T-helper 9 cell (primary cell): ENCODE measurements at places on chromosomes 6 and 20.

- no peak for DNase-seq
Observed at GRCh38 chr6:84618836-84619235, 145.6 kb downstream of the TBX18 start.

DNA sequence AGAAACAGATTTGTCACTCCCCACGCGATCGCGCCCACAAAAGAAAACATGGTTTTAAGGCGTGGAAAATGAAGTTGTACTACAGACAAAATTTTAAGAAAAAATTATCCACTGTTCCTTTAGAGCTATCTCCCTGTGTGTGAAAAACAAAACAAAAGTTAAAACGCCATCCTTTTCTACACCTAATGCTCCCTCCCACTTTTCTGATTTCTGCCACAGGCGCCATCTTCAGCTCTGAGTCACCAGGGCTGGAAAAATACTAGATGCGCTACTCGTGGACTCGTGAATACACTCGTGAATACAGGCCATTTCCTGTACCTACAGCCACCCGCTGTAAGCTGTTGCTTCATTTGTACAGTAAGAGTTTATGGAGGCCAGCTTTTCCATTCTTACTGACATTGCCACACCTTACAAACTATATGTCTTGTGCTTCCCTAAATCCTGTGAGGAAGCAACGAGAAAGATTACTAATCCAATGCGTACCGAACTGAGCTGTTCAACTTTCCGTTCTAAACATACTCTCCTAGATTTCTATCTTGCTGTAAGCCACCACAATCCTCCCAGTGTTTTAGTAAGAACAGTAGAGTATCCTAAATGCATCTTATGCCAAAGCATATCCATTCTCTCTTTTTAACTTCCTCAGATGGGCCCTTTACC, 773 bp upstream of the AHI1 start:
- DNase-seq, result peak; percentile 41

DNA sequence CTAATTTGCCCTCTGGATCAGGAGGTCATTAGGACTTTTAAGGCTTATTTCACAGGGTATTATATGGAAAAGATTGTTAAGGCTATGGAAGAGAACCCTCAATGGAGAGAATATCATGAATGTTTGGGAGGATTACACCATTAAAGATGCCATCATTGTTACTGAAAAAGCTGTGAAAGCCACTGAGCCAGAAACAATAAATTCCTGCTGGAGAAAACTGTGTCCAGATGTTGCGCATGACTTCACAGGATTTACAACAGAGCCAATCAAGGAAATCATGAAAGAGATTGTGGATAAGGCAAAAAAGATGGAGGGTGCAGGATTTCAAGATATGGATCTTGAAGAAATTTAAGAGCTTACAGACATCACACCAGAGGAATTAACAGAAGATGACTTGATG, 798.3 kb upstream of the SLC35B3 start:
- no peak for DNase-seq

DNA sequence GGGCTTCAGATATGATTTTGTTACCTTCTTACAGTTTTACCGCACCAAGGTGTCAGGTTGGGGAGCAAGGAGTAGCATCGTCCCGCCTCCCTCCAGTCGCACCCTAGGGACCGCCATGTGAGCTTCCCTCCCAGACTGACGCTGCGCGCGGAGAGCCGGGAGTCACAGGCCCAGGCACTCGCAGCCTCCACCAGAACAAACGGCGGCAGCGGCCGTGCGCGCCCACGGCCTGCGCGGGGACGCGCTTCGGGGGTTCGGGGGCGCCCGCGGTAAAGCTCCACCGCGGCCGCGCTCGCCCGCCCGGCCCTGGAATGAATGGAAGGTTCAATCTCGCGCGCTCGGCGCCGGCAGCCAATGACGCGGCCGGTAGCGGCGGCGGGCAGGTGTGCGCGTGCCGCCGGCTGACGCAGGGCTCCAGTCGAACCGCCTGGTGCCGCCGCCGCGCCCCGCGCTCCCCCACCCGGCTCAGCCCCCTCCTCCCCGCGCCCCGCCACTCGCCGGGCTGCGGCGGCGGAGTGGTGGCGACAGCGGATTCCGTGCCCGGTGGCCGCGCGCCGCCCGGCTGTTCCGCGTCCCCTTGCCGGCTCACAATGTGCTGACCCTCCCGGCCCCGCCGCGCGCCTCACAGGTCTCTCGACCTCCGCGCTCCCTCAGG, 16.5 kb upstream of the LIN28B start:
- no peak for DNase-seq
